ENCODE measurements at places on chromosomes 4 and X.
A peak's percentile ranks its signal among the peaks of the same experiment; 100 is the strongest.

DNA sequence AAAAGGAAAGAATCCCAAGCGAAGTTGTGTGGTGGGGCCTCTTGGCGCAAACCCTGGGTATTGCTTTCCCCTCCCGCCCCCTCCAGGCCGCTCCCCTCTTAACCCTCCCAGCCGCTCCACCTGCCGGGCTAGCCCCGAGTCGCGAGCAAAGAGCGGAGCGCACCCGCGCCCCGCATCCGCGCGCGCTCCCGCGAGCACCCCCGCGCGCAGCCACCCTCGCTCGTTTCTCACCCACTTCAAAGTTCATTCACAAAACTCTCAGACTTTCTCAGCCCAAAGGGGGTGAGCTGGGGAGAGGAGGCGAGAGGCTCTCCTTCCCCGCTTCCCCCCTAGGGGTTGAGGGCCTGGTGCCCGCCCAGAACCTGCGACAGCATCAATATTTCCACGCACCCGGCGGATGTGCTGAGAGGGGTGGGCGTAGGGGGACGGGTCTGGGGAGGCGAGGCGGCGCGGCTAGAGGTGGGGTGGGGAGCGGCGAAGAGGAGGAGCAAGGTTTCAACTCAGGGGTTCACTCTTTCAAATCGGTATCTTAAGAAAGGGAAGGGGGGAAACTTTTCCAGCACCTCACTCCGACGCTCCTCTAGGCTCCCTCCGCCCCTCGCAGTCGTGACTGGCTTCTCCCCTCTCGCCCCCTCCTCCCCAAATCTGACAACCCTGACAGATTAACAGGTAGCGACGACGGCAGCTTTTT lies 1.8 kb downstream of the MAML3 start:
- peak; percentile 46 for DNase-seq

DNA sequence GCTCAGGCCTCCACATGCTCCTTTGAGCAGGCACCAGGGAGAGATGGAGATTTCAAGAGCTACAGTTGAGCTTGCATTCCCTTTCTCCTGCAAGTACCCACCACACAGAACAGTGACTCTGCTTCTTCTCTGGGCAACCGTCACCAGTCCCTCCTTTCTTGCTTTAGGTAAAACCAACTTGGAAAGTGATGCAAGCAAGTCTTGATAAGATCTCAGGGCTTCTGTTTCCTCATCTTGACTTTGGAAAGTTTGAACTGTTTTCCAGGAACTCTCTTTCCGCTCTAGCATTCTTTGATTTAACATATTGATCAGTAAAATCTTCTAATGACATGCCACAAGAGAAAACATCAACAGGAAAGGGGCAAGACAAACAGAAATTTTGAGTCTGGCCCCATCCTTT lies 73.7 kb downstream of the USP46 start:
- DNase-seq: no peak

GRCh38 chrX:72307646-72308051 lies 1.9 kb upstream of the CITED1 start:
- no peak for DNase-seq

GRCh38 chrX:41085512-41085877 lies 250 bp downstream of the USP9X start:
- DNase-seq: peak; percentile 40

GRCh38 chr4:163243297-163243981 lies 76.7 kb upstream of the NAF1 start:
- DNase-seq: no peak

DNA sequence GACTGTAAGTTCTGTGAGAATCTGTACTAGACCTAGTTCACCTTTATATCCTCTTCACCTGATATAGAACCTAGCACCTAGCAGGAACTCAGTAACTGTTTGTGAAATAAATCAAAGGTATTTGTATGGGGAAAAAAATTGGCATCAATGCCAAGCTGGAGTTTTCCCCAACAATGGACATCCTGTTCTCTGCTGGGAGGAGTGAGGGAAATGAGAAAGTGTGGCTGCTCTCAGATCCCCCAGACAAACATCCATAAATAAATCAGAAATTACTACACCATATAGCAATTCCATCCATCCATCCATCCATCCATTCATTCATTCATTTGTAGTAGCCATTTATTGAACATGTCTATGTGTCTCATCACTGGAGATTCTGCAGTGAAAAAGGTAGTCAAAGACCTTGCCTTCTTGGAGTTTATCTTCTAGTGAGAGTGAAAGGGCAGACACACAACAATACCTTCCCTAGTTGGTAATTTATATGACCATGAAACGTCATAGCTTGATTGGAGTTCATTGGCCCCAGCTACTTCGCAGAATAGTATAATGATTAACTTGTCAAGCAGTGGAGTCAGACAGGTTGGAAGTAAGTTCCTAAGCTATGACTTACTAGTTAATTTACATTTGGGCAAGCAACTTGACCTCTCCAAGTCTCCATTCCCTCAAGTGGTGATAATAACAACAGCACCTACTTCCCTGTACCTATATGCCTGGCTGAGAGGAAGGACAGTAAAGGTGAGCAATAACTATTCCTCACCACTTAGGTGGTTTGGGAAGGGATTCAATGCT lies 98.7 kb upstream of the KIT start:
- no peak for DNase-seq

DNA sequence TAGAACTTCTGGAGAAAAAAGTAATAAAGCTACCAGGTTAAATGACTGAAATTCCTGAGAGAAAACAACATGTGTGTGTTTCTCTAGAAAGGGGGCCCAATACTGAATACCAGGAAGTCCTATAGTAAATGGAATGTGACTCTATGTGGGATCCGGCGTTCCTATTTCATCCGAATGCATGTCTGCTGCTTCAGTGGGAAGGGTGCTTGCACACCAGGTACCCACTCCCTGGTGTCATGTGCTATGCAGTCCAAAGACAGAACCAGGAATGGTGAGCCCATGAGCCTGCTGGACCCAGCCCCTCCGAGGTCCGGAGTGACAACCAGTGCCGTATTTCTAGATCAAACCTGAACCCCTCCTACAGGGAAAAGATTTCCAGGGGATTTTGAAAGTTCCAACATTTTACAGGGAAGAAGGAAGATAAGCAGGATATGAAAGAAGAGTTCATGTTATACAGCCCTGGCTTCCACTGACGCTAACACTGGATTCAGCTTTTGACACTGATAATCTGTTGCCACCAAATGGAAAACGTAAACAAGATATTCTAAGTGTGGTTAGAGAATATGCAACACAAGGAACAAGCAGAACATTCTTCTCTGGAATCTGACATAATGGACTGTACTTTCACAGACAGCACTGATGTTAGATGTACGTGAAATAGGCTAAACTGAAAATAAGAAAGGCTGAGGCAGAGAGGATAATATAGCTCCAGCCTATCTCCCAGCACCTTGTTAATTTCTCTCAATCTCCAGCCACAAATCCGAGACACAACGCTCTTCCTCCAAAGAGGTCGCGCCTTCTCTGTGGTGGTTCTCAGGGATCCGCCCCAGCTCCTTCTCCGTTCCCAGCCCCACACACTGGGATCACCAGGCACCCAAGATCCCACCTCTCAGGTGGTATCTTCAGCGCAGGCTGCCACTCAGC lies 725 bp upstream of the CXCL1 start:
- no peak for DNase-seq

GRCh38 chr4:167934216-167934615 lies 158.1 kb upstream of the ANXA10 start:
- DNase-seq: no peak

DNA sequence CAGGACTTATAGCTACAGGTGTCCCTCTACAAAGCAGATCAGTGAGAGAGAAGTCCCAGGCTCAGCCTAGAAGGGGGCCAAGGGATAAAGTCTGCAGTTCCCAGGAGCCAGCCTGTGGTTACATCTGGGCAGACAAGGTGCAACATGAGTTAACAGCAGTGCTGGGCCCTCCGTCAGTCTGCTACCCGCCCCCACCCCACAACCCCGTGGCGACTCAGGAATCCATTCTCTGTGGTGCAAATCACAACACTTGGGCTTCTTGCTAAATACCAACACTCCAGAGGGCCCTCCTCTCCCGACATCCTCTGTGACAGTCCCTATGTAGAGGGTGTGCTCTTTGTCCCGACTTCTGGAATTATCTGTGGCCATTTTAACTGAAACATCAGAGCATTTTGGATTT lies 13.8 kb downstream of the GPM6B start:
- no peak for DNase-seq

GRCh38 chr4:62448911-62449310 lies 1248.8 kb downstream of the ADGRL3 start:
- no peak for DNase-seq

GRCh38 chrX:57232658-57233360 lies 53.7 kb upstream of the FAAH2 start:
- no peak for DNase-seq

DNA sequence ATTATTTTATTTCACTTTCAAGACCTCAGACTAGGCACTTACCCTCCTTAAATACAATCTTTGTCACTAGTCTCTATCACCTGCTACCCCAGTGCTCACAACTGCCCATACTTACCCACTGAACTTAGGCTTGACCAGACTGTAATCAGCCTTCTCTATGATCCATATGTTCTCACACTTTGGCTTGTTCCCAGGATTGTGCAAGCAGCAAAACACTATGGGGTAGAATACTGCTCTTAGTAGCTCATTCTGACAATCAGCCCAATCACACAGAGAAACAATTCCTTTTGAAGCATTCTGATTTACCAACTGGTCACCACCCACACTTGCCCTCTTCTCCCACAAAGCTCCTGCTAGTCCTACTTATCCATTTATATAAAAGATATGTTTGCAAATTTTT lies 878.3 kb downstream of the FSTL5 start:
- no peak for DNase-seq

DNA sequence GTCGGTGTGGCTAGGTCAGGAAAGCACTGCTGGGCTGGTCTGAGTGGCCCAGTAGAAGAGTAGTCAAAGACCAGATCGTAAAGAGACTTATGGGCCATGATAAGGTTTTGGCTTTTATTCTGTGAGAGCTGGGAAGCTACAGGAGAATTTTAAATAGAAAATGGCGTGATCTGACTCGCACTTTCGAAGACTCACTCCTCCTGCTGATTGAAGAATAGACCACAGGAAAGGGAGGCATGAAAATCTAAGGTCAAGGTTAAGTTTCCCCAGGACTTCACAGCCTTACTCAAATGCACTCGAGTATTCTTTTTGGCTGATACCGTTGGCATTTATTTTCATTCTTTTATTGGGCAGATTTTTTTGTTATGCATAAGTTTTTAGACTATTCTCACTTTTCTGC lies 231.4 kb upstream of the ANKRD50 start:
- no peak for DNase-seq

- DNase-seq: no peak
These were observed 1.5 kb downstream of the PLS3 start for GRCh38 chrX:115562480-115562847.

DNA sequence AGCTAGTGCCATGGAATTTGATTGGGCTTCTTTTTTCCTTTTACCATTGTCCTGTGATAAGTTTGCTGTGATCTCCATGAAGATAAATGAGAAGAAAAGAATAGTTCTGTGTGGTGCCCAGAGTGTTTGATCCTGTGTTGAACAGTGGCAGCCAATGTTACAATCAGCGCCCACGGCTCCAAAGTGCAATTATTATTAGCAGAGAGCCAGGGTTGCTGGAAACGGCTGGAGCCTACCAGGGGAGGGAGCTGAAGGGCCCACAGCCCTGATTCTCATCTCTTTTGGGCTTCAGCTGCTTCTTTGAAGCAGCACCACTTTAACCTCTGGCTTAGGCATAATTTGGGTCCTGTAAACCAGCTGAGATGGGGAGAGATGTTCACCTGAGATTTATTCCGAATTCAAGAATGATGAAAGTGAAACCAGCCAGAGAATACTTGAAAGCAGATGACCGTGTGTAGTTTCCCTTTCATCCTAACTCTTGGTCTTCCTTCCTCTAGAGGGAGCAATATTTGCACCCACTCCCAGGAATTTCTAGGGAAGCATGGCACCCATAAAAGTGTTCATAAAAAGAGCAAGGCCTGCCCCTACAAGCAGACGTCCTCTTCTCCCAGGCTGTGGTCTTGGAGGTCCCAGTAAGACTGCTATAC lies 298.3 kb downstream of the EVC2 start:
- DNase-seq: no peak

DNA sequence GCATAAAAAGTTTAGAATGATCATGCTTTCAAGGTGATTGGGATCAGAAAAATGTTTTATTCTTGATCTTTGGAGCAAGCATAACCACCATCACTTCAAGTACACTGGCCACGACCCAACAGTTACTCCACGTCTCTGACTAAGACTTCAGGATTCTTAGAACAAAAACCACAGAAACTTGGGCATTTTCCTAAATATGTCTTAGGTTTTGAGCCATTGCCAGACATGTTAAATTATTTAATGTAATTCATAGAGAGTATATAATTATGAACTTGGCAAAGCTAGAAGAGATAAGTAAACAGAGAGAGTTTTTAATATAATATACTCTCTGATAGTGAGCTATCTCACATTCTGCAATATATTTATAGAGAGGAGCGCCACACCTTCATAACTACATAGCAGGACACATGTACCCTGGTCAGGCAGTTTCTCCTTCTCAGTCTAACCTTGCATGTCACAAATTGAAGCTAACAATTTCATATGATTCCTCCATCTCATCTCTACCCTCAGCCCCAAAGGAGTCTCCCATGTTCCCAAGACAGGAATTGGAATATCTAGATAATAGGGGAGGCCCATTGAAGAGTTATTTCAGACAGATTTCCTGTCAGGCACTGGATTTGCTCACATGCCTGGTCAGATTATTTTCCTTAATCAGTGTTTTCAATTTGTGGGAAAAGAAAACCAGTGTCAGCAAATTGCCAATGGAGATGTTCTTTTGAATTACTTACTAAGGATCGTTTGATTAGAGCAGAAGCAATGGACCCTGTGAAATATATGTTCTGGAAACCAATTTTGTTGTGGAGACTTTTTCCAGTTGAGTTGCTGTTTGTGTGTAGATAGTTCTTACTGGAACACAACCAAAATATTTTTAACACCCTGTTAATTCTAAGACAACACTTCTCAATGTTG lies 61.7 kb upstream of the GUCY1A1 start:
- no peak for DNase-seq

DNA sequence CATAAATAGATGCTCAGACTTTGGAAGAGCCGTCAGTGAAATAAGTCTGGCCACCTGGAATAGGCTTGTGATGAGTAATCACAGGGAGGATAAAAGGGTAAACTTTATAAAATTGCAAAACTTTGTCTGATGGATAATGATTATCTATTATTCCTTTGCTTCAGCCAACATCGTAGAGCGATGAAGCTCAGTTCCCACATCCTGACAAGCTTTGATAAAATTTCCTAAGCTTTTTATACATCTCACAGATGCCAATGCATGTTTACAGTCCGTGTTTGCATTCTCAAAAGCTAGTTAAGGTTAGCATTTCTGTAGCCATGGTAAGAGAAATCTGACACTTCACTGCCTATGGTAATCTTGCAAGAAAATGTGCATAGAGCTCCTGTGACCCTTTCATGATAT lies 15.4 kb upstream of the UGDH start:
- DNase-seq: no peak

DNA sequence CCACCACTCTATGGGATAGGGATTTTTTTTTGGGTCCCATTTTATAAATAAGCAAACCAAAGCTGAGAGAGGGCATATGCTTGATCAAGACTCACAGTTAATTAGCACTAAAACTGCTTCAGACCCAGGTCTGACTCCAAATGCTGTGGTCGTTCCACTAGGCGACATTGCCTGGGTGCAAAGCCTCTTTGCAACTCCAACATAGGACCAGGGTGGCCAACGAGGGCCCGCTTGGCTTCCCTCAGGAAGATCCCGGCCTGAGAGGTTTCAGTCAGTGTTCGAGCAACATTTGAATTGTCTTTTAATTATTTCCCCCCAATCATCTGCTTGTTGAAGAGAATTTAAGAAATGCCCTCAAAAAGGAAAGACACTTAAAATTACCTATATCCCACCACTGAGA lies 11.2 kb downstream of the PJA1 start:
- DNase-seq: no peak

GRCh38 chrX:110210417-110211139 lies 107.3 kb downstream of the AMMECR1 start:
- DNase-seq: no peak

All from activated CD4-positive, CD25-positive, alpha-beta regulatory T cell treated with anti-CD3 and anti-CD28 coated beads, Interleukin-2, amount 50 U/mL, for 16 hours (primary cell).